ENCODE measurements at places on chromosomes 7 and 10. TPM values are rescaled to one million over a fixed set of nuclear protein-coding genes. Genes with fewer than 3 reads are reported as not detected.

DNA sequence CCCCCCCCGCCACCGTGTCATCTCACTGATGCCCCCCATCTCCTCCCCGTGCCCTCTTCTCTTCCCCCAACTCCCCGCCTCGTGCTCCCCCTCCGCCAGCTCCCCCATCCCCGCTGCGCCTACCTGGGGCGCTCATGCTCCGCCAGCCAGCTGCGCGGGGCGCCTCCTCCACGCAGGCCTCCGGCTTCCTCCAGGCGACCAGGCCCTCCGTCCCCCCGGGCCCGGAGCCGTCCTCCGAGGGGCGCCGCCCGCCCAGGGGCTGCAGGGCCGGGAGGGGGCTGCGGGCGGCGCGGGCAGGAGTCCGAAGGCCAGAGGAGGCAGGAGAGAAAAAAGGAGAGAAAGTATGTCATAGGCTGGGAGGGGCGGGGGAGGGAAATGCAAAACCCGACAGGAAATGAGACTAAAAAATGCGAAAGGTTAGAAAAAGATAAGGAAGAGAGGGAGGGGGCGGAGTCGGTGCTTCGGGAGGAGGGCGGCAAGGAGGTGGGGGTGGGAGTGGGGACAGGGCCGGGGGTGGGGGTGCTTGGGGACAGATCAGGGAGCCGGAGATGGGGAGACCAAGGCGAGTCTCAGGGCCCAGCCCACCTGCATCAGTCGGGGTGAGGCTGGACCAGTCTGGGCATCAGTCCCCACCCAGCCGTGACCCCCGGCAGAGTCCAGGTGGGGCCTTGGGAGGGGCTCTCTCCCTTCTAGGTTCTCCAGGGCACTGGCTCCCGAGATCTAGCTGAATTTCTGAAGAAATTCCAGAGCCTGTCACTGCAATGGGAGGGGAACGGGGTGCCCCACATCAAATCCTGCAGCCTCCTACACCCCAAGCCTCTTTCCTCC lies at the start of gene CARD11:
Gene CARD11 (minus strand): TSS at position 324 of the 828 bp plus-strand sequence. CDS start 85,361 bp downstream, outside the sequence.
- no peak for ATAC-seq

- ATAC-seq: no peak
Observed at GRCh38 chr10:70902661-70903261, 14.4 kb upstream of the PCBD1 start.

GRCh38 chr10:3118641-3119091 lies 51.3 kb downstream of the PFKP start:
- ATAC-seq: no peak

- ATAC-seq: no peak
Observed at GRCh38 chr7:78862411-78862900, 591.0 kb downstream of the MAGI2 start.

- ATAC-seq: no peak
Observed at GRCh38 chr7:105690325-105690945, 109.1 kb upstream of the EFCAB10 start.

CRHR2 gene
- total RNA-seq: 0.15 TPM

HELLS gene
- 11.4 TPM for total RNA-seq
